ENCODE measurements at places on chromosomes 16 and 17.

DNA sequence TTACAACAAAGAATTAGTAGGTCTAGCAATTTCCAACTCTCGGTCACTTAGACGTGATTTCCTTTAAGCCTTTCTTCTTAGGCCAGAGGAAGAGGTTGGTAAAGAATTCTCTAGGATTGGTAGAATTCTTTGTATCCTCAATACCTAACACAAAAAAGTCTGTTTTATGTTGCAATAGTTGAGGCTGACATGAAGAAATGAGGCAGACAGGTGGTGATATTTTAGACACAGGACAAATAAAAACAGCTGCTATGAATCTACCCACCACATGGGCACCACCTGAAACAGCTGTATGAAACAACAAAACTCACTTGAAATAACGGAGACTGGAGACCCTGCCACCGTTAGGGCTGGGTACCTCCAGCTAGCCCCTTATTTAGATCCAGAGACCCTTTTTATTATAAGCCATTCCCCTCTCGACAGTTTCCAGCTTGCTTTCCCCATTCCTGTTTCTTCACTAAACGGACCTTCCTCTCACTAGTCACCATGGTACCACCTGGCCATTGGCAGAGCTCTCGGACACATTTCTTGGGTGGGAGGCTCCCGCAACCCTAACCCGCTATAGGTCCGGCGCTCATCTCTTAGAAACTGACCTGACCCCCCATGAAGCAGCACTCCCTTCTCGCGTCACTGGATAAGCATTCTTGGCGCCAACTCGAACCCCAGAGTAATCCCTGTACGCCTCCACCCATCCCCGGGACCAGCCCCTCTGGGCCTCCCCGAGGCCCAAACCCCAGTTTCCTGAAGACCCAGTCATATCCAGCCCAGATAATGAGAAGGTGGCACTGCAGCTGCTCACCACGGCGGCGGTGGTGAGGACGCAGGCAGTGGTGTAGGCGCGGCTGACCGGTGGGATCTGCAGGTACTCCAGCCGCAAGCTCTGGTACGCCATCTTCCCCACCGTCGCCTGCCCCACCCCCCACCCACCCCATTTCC is at the start of gene DERL2:
Gene DERL2, minus strand, starts transcription at position 909 of the 936 bp plus-strand sequence. Its CDS starts 17 bp downstream, at position 892.
- DNase-seq, result no peak

GRCh38 chr17:57572600-57572999 is 172.5 kb downstream of the CCDC182 start:
- DNase-seq, result no peak

DNA sequence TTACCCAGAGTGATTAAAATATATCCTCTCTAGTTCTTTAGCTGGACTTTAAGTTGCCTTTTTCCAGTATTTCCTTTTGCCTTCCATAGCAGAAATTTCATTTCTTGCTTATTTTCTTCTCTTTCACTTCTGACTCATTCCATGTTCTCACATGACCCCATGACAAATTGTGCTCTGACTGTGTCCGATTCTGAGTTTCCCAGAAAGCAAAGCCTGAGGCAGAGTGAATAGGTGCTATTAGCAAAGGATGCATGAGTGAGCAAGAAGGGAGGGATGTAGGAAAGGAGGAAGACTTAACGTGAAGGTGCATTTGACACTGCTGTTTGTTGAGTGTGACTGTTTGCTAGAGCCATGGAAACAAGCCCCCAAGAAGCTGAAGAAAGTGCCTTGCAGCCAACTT is 82.6 kb upstream of the CNTNAP4 start:
- DNase-seq, result no peak

DNA sequence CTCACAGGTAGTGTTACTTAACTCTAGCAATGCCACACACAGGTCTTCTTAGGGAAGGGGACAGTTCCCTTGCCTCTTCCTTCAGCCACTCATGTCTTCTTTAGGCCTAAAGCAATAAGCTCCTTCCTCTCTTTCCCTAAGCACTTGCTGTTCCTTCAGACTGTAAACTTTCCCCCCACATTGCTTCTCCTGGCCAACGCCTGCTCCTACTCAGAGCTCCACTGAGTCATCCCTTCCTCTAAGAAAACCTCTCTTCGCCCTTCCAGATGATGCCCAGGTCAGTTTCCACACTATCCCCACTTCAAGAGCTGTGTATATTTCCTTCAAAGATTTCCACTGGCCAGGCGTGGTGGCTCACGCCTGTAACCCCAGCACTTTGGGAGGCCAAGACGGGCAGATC is 12.5 kb upstream of the EPOP start:
- no peak for DNase-seq

GRCh38 chr17:6558932-6559752 is 2.8 kb upstream of the PITPNM3 start:
- no peak for DNase-seq

- no peak for DNase-seq
These were observed 151.9 kb downstream of the SALL1 start for GRCh38 chr16:50999181-50999580.

GRCh38 chr16:74650966-74651567 is 15.6 kb downstream of the RFWD3 start:
- peak; percentile 23 for DNase-seq

GRCh38 chr17:55735731-55736405 is 13.2 kb upstream of the TMEM100 start:
- peak; percentile 66 for DNase-seq

DNA sequence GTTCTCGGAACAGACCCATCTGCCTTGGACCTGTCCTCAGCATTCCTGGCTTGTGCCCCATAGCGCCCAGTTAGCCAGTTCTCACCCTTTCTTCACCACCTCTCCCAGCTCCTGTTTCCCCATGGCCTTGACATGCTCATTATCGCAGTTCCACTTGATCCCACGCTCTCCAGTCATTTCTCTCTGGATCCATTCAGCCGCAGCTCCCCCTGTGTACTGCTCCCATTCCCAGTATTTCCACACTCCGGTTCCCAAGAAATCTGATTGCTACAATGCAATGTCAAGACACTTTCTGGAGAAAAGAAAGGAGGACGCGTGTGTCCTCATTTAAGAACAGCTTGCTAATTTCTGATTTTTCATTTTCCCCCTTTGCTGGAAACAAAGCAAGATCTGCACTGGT is 55.4 kb downstream of the TMEM186 start:
- no peak for DNase-seq

DNA sequence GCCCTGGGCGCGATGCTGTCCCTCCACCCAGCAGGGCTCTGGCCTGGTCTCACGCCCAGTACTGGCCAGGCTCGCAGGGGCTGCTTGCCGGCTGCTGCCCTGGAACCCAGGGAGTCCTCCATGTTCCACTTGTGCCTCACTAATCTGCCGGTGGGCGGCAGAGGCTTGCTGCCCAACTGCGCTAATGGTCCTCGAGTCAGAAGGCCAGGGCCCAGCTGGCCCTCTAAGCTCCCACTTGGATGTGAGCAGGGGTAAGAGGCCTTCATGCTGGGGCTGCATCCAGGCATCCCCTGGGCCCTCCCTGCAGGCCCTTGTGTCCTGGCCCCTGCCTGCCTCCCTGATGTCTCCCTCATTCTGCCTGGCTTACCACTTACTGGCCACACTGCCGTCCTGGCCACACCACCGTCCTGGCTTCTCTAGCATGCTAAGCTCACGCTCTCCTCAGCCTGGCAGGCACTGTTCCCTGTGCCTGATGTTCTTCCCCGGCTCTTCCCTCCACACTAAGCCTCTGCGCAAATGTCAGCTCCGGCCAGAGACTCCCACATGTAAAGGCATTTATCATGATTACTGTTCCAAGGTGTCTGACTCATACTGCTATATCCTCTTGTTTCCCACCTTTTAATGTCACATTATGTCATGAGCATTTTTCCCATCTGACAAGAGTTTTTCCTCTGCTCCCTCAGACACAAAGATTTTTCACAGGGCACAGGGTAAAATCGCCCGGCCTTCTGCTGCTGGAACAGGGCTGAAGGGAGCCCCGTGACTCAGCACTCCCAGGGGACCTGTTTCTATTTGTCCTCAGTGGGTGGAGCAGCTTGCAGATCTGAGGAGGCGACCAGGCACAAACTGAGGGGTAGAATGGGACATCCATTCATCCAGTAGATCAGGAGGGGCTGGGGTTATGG is 15.9 kb downstream of the B9D1 start:
- DNase-seq, result no peak

DNA sequence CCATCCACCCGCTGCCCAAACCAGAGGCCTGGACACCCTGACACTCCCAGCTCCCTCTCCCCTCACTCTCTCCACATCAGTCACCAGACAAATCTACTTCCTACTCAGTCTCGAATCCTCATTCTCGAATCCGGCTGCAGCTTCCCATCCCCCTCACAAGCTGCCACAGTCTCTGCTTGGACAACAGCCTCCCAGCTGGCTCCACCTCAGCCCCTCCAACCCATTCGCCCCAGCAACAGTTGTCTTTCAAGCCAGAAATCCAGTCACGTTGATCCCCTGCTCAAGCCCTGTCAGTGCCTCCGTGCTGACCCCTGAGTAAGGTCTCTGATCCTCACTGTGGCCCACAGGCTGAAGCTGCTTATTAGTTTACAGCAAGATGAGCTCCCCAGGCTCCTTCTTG is 44.2 kb upstream of the MTSS2 start:
- DNase-seq, result peak; percentile 70

- DNase-seq, result peak; percentile 75
These were observed 67.3 kb upstream of the PLCG2 start for GRCh38 chr16:81711657-81712319.

DNA sequence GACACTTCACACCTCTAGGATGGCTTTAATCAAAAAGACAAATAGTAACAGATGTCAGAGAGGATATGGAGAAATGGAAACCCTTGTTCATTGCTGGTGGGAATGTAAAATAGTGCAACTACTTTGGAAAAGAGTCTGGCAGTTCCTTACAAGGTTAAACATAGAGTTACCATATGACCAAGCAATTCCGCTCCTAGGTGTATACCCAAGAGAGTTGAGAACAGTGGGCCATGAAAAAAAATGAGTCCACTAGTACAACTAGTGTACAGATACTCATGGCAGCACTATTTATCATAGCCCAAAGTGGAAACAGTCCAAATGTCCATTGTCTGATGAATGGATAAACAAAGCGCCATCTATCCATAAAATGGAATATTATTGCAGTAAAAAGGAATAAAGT is 39.1 kb downstream of the OR1D5 start:
- DNase-seq, result no peak

DNA sequence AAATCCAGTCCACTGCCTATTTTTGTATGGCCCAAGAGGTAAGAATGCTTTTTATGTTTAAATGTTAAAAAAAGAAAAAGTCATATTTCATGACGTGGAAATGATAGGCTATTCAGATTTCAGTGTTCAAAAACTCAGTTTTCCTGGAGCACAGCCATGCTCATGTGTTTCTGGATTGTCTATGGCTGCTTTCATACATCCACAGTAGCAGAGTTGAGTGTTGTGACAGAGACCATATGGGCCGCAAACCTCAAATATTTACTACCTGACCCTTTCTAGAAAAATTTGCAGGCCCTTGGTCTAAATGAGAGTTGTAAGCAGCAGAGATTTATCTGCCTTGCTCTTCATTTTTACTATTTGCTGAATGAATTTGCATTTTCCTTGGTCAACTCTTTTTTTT is 264.1 kb downstream of the CBLN1 start:
- no peak for DNase-seq

DNA sequence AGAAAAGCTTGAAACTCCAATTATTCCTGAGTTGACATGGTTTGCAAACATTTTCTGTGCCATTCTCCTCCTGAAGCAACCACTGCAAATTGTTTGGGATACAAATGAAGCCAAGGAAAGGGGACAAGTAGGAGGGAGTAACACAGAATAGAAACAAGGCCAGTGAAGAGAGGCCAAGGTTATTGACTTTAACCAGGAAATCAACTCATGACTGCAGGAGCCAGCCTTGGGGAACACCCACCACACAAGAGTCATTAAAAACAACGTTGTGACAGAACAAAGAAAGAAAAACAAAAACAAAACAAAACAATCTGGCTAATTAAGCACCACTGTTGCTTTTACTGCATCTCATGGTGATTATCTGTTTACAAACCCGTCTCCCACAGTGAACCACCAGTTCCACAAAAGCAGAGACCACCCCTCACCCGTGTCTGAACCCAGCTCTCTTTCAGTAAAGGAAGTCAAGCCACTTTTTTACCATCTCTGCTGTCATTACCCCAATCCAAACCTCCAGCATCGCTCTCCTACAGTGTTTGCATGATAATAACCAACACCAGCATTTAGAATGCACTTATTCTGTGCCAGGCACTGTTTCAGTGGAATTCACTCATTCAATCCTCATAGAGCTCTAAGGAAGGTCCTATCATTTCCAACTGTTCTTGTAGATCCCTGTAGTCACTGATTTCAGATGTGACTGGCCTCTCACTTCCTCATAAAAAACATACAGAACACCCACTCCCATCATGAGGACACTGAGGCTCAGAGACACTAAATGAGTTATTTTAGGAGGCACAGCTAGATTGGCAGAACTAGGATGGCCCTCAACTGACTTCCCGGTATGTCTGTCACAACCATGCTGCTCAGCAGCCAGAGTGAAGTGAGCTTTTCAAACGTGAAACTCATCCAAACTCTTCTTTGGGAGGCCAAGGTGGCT is 2.0 kb downstream of the ZDHHC1 start:
- no peak for DNase-seq

GRCh38 chr16:4506450-4506849 is 30.3 kb downstream of the HMOX2 start:
- peak; percentile 86 for DNase-seq

GRCh38 chr17:42512733-42513251 is 23.2 kb upstream of the NAGLU start:
- DNase-seq, result no peak

DNA sequence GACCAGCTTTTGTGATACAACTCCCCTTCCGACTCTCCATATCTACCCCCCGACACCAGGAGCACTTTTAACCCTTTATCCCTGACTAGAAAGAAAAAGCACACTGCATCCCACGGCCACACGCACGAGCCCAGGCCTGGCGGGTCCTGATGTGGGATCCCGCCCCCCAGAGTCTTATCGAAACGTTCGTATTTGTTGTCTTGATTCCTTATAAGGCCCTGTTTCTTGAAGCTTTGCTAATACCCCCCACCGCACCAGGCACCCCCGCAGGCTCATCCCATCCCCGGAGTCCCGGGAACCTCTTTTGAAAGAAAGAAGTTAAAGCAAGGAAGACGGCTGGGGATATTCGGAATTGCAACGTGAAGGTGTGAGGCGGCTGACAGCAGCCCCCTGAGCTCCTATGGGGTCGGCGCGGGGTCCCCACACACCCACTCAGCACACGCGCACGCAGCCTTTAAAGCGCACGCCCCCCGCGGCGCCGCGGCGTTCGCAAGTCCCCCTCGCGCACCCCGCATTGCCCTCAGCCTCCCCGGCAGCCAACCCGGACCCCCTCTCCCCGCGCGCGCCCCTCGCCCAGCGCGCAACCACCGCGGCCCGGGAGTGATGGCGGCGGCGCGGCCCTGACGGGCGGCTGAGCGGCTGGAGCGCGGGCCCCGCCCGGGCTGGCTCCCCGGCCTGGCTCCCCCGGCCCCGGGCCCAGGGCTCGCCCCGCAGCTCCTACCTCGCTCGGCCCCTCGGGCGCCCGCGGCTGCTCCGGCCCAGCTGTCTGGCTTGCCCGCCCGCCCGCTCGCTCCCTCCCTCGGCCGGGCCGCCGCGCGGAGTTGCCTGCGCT is 448 bp downstream of the STAT5B start:
- DNase-seq, result peak; percentile 80

DNA sequence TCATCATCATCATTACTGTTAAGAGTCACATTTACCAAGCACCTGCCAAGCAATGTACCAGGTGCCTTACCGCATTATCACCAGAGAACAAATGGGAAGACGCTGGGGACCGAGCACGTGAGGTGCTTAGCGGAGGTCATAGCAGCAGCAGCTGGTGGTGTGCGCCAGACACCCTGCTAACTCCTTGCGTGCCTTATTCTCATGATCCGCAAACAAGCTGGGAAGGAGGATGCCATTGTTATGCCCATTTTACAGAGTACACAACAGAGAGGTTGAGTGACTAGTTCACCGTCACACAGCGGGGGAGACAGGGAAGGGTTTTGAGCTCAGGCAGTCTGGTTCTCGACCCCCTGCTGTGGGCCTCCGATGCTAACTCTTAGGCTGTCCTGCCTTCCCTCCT is 7.3 kb downstream of the ATP2A3 start:
- no peak for DNase-seq
